CD4-positive, alpha-beta T cell (primary cell): ENCODE measurements at places on chromosomes 11 and 22.
A peak's percentile ranks its signal among the peaks of the same experiment; 100 is the strongest.

DNA sequence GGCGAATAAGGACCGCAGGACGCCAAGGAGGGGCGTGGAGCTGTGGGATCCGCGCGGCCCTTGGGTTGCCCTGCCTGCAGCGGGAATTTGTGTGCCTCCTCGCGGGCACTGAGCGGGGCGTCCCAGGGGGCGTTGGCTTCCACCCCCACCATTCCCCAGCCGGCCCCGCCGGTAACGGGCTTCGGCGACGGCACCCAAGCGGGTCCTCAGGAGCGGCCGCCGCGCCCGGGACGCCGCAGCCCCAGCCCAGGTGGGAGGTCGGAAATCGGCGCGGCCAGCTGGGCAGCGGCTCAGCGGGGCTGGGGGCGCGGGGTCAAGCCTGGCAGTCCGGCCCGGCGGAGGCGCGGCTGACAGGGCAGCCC, 320 bp downstream of the CLTCL1 start:
- DNase-seq = peak; percentile 36

GRCh38 chr22:17106161-17106784, 14.9 kb downstream of the TMEM121B start:
- DNase-seq = no peak

DNA sequence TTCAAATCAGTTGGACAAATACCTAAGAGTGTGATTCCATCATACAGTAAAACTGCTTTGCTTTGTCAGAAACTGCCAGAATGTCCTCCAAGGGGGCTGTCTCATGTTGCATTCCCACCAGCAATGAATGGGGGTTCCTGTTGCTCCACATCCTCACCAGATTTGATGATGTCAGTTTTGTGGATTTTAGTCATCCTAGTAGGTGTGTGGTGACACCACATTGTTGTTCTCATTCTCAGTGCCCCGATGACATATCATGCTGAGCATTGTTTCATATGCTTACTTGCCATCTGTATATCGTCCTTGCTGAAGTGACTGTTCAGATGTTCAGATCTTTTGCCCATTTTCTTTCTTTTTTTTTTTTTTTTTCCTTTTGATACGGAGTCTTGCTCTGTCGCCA, 37.0 kb downstream of the CDPF1 start:
- DNase-seq = no peak

GRCh38 chr11:93474123-93474522, 69.1 kb downstream of the SMCO4 start:
- DNase-seq = no peak

DNA sequence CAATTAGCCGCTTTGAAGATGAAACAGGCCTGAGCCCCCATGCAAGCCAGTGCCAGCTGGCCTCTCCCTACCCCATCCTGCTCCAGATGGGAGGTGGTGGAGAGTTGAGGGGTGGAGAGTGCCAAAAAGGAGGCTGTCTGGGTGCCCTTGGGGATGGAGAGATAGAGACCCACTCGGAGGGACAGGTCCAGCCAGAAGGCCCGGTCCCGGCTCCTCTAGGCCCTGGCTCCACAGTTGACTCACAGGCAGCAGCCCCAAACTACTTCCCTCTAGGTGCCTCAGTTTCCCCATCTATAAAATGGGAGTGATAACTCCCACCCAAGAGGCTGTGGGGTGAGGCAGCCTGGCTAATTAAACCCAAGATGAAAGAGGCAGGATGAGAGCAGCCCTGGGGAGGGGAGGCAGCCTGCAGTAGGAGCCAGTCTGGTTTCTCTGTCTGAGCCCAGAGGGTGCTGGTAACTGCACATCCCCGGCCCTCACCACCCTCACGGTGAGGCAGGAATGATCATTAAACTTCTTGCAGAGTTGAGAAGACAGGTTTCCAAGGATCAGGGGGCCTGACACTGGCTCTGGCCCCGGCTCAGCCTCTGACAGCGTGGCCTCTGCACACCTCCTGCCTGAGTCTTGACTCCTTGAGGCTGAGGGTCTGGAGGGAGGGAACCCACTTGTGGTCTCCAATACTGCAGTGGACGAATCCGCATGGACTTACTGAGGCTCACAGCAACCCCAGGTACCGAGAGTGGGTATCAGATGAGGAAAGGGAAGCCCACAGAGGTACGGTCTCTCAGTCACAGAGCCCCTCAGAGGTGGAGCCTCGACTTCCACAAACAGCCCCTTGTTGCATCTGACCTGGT, 1.4 kb upstream of the AP5B1 start:
- no peak for DNase-seq

DNA sequence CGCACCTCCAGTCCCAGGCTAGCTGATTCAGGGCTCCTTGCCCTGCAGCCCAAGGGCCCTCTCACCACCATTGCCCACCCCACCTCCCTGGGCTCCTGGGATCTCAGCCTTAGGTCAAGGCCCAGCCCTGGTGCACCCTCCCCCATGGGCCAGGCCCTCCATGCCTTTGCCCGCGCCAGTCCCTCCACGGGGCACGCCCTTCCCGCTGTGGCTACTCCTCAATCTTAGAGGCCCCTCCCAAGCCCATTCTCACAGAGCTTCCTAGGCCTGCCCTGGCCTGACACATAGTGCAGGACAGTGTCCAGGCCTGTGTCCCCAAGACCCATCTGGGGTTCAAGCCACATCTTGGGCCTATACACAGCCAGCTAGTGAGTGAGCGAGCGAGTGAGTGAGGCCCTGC, 6.9 kb downstream of the GP1BB start:
- no peak for DNase-seq
